ENCODE measurements at places on chromosomes 11 and 22.

DNA sequence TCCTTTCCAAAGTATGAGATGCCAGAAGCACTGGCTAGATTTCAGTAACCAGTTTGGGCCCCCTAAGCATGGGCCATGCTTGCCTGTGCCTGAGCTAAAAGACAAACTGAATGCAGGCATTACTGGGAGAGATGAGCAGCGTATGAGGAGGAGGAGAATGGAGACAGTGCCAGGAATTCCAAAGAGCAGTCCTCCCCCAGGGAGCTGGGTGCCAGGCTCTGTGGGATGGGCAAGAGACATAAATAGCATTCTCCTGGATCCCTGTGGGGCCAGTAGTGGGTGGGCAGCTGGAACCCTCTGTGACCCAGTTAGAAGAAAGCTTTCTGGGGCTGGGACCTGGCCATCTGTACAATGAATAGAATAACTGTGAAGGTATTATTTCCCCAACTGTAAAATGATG, 235.6 kb downstream of the KCNA4 start:
- DNase-seq, result peak; percentile 39

GRCh38 chr11:104148074-104148473, 15.9 kb downstream of the PDGFD start:
- DNase-seq, result no peak

GRCh38 chr11:22582151-22582410, 43.5 kb downstream of the FANCF start:
- no peak for DNase-seq

- DNase-seq, result no peak
Observed at GRCh38 chr22:39629851-39630250, 59.3 kb downstream of the CACNA1I start.

GRCh38 chr11:117465236-117465997, 137.8 kb downstream of the CEP164 start:
- DNase-seq, result no peak

GRCh38 chr11:11841116-11841722, 553 bp upstream of the USP47 start:
- peak; percentile 58 for DNase-seq

DNA sequence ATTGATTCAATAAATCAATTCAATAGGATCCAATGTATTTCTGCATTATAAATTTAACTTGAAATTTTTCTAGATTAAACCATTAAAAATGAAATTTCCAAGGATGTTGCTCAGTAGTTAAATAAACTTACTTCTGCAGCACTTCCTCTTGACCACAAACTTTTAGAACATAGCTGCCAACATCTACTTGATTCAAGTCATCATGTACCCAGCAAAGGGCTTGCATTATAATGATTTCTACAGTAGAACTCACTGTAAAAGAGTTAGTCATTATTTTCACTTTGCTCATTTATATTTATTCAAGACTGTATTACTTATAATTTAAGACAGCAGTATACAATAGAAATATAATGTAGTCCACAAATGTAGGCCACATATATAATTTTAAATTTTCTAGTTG, 59.2 kb downstream of the PIK3C2A start:
- DNase-seq, result no peak

DNA sequence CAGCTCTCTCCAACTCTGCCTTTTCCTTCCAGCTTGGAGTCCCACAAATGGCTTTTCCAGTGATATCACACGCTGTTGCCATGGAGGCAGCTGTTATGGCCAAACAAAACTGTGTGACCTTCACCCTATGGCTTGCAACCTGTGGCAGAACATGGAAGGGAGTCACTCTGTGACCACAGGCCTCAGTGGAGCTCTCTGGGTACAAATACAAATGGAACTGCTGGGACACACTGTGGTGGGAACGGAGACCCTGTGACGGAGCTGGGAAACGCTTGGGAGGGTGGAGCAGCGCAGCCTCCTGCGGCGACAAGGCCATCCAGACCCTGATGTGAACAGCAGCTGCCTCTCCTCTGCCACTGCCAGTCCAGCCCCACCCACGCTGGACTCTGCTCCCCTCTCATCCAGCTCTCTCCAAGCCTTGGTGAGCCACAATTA, 162.5 kb downstream of the ETS1 start:
- DNase-seq, result peak; percentile 72

GRCh38 chr11:2466869-2467694, 22.3 kb downstream of the KCNQ1 start:
- DNase-seq, result peak; percentile 61

- no peak for DNase-seq
Observed at GRCh38 chr22:30930228-30930627, 38.3 kb downstream of the MORC2 start.

GRCh38 chr11:121435551-121436511, 16.3 kb upstream of the SORL1 start:
- no peak for DNase-seq

GRCh38 chr11:117202386-117203068, 3.4 kb downstream of the TAGLN start:
- DNase-seq, result peak; percentile 44

- no peak for DNase-seq
Observed at GRCh38 chr11:93059117-93059957, 89.9 kb downstream of the MTNR1B start.

- no peak for DNase-seq
Observed at GRCh38 chr22:43346521-43346929, 3.4 kb upstream of the SCUBE1 start.

- DNase-seq, result peak; percentile 44
Observed at GRCh38 chr22:44395118-44396005, 82.6 kb upstream of the SHISAL1 start.

DNA sequence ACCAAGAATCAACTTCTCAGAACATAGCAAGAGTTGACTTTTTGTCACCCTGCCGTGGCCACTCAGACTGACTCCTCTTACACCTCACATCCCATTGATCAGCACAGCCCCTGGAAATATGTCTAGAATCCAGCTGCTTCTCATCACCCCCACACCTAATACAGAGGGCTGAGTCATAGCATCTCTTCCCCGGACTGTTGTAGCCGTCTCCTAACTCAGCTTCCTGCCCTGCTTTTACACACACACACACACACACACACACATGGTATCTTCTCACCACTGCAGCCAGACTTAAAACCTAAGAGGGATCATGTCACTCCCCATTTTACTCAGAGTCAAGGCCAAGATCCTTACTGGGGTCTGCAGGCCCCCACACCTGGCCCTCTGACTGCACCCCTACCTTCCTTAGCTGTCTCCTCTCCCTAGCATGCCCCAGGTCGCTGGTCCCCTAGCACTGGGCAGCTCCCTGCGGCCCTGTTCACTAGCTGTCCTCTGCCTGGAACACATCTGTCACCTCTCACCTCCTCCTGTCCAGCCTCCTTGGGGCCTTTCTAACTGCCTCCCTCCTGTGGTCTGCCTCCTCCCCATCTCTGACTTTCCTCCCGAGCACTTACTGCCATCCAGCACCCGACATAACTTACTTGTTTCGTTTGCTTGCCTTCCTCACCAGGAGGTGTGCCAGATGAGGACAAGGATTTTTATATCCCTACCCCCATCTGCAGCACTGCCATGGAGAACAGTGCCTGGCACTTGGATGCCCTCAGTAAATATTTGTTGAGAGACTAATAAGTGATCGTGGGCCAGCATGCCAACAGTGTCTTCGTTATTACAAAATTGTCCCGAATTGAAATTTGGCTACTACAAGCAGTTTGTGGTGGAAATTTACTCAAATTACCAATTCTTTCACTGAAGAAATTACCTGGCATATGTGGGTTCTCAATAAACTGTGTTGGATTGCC, 61.9 kb downstream of the BMAL1 start:
- DNase-seq, result no peak

DNA sequence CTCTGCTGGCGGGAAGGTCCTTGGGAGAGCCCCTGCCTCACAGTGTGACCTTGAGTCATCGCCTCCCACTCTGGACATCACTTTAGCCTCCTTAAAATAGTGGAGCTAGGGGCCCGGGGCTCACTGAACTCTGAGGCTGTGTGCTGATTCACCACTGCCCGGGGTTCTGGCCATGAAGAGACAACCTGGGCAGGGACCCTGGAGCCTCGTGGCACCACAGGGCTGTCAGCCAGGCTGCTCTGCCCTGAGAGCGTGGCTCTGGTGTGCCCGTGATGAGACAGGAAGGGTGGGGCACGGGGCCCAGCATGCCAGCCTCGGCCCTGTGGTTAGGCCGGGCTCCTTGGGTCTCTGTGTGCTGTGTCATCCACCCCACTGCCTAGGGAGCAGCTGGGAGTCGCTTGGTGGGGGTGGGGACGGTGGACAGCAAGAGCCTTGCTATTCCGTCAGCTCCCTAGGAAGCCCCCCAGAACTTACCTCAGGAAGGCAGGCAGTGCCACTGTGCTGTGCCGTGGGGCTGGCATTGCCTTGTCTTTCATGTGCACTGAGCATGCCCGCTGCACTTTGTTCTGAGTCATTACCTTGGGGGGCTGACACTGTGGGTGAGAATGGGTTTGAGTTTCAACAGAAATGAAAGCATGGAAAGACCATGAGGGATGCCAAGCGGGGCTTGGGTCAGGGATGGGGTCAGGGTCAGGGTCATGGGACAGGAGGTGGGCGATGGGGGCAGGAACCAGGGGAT, 31.7 kb downstream of the TPCN2 start:
- DNase-seq, result no peak

DNA sequence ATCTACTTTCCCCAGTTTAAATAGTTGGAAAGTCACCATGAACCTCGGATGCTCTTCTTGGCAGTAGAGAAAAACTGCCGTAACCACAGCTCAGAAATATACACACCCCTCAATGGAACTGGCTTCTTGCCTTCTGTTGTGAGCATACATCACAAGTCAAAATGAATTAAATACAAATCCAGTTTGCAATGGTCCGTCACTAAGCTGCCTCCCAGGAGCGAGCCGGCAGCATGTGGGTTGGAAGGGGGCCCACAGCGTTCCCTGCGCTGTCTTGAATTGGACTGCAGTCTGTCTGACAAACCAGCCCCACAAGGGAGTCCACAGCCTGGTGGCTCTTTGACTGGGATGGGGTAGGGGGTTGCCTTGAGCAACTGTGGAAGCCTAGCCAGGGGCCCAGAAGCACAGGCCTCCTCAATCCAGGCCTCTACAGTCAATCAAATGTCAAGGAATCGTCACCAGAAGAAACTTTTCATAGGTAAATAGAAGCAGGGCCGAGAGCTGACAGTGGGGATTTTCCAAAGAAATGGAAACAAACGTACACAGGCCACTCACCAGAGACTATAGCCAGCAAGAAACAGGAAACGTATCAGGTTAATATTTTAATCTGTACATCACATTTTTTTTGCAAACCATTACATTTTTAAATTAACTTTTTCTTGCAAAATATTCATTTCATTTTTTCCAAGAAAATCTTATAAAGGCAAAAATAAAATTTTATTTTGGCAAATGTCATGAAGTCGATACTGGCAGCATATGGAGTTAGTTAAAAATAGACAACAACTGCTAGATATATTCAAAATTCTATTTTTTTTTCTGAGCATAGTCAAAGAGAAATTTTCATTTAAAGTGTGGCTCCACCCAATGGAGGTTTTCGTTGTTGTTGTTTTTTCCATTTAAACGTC, 38.5 kb downstream of the C11orf58 start:
- DNase-seq, result no peak

GRCh38 chr11:115959081-115959486, 454.9 kb upstream of the CADM1 start:
- DNase-seq, result no peak

- no peak for DNase-seq
Observed at GRCh38 chr11:118609380-118610224, 2.2 kb downstream of the PHLDB1 start.

- DNase-seq, result no peak
Observed at GRCh38 chr22:49398115-49398514, 429.6 kb downstream of the BRD1 start.

DNA sequence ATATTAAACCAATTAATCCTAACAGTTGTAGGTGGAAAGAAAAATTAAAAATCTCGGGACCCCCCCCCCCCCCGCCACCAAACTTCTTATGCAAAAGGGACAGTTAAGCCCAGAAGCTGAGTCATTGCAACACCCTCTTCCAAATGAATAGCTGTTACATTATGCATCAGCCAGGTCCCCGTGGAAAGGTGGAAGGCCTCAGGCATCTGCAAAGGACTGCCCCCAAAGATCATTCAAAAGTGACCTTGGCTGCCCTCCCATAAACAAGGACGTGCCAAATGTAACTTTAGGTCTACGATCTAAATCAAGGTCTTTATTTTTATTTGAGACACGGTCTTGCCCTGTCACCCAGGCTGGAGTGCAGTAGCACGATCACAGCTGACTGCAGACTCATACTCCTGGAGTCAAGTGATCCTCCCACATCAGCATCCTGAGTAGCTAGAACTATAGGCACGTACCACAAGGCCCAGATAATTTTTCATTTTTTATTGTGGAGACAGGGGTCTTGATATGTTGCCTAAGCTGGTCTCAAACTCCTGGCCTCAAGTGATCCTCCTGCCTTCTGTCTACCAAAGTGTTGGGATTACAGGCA, 22.8 kb downstream of the SYN3 start:
- DNase-seq, result no peak

- DNase-seq, result no peak
Observed at GRCh38 chr11:130873761-130874160, 42.5 kb downstream of the SNX19 start.

GRCh38 chr11:120499088-120499487, 12.5 kb upstream of the GRIK4 start:
- DNase-seq, result no peak

DNA sequence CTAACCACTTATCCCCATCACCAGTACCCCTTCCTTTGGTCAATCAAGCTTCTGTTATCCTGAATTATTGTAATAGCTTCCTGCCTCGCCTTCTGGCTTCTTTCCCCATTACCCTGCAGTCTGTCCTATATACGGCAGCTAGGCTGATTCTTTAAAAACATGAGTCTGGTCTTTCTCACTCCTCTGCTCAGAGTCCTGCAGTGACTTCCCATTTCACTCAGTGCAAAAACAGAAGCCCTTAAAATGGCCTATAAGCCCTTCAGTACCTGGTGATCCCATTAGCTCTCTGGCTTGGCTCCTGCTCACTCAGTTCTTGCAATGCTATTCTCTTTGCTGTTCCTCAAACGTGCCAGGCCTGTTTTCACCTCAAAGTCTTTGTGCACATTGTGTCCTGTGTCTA, 58.4 kb downstream of the JRKL start:
- no peak for DNase-seq

DNA sequence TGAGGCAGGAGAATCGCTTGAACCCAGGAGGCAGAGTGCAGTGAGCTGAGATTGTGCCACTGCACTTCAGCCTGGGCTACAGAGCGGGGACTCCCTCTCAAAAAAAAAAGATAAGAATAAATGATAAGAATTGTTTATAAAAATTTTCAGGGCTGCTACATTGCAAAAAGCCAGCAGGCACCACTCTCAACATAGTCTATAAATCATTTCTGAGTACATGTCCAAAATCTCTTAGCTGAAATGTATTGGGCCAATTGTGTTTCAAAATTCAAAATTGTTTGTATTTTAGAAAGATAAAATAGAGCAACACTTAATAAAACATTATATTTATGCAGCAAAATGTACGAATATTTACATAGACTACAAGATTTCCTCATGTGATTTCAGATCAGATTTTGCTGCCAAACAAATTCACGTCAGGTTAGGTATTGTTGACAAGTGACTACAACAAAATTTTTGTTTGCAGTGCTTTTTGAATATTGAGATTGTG, 13.9 kb downstream of the PGR start:
- no peak for DNase-seq

DNA sequence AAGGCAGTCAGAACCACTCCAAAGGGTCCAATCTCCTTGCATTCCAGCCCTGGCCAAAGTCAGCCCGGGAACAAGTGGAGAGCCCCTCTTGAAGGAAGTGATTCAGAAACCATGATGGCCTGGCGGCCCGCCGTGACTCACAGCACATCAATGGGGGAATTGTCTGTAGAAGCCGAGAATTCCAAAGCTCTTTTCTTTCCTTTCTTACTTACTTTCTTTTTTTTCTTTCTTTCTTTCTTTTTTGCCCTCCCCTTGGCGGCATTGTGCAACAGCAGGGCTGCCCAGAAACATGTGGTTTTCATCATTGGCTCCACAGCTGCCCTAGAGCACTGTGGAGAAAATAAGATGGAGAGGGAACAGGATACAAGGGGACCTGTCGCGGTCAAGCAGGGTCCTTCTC, 140.2 kb upstream of the TIMP3 start:
- peak; percentile 47 for DNase-seq

All from heart left ventricle (tissue), 16 donors.